Stomach (tissue), 19 donors: ENCODE measurements at places on chromosomes 3 and 15.

DNA sequence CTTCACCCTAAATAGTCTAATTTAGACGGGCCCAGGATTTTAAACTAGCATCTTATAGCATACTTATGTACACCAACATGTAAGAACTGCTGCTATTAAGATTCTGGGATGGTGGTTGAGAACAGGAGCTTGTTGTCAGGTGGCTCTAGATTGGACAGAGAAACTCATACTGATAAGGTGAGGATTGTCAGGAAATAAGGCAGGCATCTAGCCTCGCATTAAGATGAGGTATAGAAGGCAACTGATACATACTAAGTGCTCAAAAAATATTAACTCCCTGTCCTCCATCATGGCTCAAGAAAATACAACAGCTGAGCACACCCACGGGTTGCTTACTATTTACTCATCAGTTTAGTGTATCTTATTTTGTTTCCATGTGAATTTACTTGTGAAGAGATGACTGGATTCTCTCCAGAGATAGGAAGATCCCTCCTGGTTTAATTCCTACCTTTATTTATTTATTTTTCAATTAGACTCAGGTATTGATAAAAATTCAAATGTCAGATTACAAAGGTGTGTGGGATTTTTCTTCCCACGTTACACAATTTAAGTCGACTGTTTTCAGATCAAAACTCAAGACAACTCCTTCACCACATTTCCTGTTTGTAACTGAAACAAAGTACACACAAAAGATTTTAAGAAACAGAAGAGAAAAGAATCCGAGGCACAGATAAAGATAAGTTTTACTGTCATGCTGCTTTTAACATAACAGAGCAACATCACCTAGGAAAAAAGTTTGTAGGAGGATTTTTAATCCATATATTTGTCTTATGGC, at the start of gene TRAT1:
Gene TRAT1 (plus strand): TSS at position 664 of the 775 bp plus-strand sequence. CDS start 142 bp downstream, outside the sequence.
- DNase-seq: no peak

DNA sequence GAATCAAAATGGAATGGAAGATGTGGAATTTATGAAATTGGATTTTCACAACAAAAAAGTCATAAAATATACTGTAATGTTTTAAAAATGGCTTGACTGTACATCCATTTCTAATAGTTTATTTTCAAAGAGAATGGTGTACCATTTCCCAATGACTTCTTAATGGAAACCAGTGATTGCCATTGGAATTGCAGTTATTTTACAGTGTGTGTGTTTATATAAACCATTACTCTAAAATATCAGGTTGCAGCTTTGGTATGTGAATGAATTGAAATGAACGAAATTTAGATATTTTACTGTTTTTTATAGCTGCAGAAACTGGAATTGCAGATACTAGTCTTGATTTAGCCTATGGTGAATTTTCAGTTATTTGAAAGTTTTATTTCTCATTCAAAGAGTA, 165.6 kb downstream of the UBE2E2 start:
- no peak for DNase-seq

DNA sequence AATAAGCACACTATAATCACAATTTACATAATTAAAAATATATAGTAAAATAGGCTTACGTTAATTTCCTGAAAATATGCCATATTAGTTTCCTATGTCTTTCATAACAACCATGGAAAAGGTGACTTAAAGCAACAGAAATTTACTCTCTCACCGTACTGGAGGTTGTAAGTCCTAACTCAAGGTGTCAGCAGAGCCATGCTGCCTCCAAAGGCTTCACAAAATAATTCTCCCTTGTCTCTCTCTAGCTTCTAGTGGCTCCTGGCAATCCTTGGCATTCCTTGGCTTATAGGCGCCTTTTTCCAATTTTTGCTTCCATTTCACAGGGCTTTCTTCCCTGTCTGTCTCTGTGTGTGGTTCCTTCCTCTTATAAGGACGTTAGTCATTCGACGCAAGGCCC, 7.6 kb downstream of the SI start:
- DNase-seq: no peak

GRCh38 chr3:122214711-122215110, 31.2 kb downstream of the CASR start:
- DNase-seq: peak; percentile 20

DNA sequence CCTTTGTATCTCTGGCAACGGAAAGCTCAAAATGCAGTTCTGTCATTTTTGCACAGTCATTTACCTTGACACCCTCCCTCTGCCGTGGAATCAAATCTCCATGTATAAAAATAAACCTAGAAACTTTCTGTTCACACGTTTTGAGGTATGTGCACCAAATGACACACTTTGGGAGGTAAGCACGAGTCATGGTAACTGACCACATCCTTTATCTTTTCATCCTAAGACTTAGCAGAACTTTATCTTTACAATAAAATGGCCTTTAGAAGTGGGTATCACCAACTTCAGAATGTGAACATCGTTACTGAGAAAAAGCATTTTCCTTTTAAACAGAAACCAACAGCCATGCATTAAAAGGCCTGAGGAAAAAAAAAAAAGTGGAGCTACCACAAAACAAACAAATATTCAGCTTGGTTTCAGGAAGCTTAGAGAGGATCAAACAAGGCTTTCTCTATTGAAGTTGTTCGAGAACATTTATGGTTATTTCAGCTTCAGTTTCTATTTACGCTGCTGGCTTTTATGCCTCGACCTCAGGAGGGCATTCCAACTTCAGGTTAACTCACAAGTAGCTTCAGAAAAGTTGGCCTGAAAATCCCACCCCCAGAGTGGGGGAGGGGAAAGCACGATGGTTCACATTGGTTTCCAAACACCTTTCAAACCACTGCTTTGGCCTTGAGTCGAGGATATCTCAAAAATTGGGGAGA, 171.1 kb upstream of the ICE2 start:
- DNase-seq: no peak

DNA sequence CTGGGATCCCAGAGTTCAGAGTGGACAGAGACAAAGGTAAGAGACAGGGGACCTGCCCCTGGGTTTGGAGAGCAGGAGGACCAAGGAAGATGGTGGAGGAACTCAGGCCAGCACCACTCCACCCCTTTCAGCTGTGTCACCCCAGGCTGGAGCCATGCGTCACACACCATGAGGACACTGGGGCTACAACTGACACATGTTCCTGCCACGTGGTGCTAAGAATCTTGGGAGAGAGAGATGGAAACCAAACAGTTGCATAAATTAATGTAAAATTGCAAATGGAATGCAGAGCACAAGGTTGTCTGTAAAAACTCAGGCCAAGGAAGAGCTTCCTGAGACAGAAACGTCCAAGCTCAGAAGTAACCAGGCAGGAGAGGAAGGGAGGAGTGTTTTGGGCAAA, 22.7 kb upstream of the VPS33B start:
- no peak for DNase-seq

GRCh38 chr15:42720071-42720470, 16.9 kb downstream of the CDAN1 start:
- DNase-seq: no peak

DNA sequence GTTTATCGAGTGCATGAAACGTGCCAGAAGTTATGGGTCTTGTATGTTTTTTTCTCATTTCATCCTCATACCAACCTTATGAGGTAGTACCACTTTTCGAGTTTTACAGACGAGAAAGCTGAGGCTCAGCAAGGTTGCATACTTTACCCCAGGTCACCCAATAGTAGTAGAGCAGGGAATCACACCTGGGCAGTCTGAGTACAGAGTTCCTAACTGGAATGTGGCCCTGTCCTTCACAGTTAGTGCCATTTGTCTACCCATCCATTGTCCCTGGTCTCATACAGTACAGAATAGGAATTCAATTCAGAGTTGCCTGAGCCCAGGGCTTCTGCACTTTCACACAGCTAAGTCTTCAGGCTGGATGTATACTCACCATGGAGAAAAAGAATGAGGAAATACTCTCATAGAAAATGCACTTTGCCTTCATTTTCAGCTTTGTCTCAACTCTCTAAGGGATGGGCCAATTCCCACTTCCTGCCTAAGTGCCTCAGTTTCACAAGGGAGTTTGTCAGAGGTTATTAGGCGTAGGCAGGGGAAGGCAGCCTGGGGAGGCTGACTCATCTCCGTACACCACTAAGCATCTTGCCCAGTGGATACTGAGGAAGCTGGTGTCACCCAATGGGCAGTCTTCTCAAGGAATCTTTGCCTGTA, 93.2 kb downstream of the TMEM212 start:
- no peak for DNase-seq

DNA sequence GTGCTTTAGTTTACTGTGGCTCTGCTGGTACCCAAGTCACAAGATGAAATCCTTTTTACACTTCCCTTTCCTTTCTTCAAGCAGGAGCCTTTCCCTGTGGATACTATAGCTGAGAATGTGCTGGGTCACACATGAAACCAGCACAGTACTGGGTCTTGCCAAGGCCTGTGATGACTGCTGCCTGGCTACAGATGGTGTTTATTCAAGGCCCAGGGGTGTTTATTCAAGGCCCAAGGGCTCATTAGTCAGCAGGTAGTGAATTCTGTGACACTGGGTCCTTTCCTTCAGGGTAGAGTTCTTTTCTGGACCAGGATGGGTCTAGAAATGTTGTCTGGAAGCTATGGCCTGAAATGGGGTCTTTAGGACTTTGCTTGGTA, 99.4 kb downstream of the SH3GL3 start:
- no peak for DNase-seq

- DNase-seq: no peak
Observed at GRCh38 chr3:104907507-104907906, 459.2 kb upstream of the ALCAM start.

DNA sequence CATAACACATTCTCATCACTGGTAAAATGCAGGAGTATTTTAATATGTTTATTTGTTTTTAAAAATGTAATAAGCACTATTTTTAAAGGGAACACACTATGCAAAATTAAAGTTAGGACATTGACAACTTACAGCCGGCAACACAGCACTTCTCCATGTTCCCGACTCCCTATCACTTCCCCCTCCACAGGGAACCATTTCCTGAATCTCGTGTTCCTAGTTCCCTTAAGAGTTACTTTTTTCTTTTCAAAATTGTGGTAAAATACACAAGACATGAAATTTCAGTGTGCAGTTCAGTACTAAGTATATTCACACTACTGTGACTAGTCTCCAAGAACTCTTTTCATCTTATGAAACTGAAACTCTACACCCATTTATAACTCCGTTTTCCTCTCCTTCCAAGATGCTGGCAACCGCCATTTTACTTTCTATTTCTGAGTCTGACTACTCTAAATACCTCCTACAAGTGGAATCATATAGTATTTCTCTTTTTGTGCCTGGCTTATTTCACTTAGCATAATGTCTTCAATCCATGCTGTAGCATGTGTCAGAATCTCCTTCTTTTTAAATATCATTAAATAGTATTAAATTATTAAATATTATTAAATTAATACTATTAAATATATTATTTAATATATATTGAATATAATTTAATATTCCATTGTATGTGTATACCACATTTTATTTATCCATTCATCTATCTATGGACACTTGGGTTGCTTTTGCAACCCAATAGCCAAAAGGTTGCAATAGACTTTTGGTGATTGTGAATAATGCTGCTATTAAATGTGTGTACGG, 25.9 kb upstream of the UBE2Q2 start:
- DNase-seq: no peak

DNA sequence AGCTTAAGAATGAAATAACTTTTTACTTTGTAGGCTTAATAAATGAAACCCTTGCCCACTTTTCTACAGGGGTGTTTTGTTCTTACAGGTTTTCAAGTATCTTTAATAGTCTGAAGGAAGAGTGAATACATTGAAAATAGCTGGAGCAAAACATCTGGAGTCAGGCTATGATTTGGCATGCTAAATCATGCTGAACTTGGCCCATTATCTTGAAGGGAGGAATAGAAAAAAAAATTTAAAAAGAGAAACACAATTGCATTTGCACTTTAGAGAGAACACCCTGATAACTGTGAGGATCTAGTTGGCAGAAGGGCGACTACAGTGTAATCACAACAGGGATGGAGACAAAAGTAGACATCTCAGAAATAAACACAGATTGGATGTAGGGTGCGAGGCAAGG, 1.8 kb upstream of the IQGAP1 start:
- no peak for DNase-seq

DNA sequence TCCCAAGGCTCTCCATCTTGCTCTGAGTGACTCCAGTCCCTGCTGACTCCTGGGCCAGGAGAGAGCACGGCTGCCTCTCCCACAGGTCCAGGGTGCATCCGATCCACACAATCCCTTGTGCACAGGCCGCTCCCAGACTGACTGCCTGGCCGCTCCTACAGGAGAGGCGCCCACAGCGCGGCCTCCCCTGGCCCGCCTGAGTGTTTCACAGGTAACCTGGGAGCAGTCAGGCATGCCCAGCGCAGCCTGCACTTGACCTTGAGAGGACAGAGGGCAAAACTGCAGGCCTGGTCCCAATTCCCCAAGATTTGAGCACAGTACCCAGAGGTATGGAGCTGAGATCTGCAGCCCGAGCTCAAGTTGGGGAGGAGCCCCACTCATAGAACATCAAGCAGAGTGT, 490.2 kb downstream of the CNTN6 start:
- DNase-seq: no peak

GRCh38 chr3:184371570-184372018, 6.4 kb downstream of the THPO start:
- peak; percentile 87 for DNase-seq

DNA sequence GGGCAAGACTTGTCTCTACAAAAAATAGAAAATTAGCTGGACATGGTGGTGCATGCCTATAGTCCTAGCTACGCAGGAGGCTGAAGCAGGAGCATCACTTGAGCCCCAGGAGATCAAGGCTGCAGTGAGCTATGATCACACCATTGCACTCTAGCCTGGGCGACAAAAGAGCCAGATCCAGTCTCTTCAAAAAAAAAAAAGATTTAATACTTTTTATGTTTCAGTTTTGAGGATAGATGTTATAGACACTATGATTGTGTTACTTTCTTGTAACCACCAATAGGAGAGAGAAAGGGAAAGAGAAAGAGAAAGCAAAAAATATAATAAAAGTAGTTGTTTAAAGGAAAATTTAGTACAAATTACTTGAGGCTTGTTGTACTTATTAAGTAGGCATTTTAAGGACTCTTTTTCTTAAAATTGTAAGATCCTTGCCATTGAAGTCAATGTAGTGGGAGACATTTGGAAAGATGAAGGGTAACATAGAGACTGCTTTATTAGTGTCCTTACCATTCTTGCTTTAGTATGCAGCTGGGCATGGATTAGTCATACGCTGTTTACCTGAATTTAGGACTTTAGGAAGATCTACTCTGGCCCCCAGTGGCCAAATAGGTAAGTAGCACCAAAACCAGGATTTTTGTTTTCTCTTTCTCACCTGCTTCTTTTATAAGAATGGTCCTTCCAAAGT, 35.1 kb upstream of the ZDHHC23 start:
- DNase-seq: peak; percentile 79

GRCh38 chr3:132382267-132382666, 35.0 kb upstream of the DNAJC13 start:
- no peak for DNase-seq

DNA sequence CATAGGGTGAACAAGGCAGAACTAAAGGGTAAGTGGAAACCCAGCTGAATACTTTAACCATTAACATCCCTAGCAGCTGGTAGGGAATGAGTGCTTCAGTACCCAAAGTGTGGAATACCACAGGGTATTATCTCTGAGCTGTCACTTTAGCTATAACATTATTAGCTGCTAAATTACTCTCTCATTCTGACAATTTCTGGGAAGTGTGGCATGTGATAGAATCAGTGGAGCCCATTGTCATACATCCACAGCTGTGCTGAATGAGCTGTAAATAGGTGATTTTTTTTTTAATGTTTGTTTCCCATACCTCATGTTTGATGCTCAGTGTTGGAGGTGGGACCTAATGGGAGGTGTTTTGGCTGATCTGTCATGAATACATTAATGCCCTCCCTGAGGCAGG, 894.3 kb downstream of the DIPK2A start:
- no peak for DNase-seq

- DNase-seq: no peak
Observed at GRCh38 chr15:101100593-101101442, 151.0 kb downstream of the CHSY1 start.
